ENCODE measurements at places on chromosomes 12 and 14.

DNA sequence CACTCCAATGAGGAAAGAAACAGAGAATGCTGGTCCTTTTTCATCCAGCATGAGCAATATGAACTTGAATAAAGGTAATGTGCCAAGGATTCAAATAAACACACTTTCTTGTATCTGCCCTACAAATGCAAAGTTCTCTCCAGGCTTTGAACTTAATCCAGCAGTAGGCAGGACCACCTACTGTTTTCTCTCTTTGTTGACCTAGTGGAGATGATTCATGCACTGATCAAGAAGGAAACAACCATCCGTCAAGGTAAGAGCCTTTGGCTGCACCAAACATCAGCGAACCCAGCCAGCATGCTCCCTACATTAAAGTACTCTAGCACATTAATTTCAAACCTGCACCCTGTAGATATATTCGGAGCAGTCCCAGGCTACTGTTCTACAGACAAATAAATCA is 489.3 kb downstream of the GALC start:
- DNase-seq, result no peak

- no peak for DNase-seq
These were observed 46.8 kb upstream of the PCED1B start for GRCh38 chr12:47032644-47033043.

- DNase-seq, result peak; percentile 59
These were observed 31.5 kb downstream of the CFL2 start for GRCh38 chr14:34682787-34683321.

DNA sequence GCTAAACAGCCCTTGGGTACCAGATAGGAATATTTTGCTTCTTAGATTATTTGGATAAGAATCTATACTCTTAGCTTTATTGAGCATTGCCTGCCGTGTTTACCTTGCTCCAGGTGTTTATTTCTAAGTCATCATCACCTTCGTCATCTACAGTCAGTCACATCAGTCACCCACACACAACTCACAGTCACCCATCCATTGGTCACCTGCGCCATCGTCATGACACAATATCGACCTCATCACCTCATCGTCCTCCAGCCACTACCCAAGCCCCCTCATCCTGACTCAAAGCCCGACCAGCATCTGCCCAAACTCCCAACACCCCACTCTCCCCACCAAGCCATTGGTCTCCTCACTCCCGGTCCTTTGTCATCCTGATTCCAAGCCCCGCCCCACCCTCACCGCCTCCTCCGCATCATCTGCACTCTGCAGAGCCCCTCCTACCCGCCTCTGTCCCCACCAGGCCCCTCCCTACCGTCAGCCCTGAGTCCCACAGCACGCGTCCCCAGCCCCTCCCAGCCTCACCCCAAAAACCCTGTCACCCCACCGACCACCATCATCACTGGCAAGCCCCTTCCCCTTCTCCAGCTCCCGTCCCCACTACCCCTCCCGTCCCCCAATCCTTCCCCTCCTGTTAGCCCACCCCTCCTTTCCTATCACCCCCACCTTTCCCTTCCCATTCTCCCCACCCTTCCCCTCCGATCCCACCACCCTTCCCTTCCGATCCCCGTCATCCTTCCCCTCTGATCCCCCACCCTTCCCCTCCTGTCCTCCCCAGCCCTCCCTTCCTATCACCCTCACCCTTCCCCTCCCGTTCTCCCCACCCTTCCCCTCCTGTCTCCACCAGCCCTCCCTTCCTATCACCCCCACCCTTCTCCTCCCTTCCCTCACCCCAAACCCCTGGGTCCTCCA is 9.8 kb downstream of the DLK1 start:
- no peak for DNase-seq

DNA sequence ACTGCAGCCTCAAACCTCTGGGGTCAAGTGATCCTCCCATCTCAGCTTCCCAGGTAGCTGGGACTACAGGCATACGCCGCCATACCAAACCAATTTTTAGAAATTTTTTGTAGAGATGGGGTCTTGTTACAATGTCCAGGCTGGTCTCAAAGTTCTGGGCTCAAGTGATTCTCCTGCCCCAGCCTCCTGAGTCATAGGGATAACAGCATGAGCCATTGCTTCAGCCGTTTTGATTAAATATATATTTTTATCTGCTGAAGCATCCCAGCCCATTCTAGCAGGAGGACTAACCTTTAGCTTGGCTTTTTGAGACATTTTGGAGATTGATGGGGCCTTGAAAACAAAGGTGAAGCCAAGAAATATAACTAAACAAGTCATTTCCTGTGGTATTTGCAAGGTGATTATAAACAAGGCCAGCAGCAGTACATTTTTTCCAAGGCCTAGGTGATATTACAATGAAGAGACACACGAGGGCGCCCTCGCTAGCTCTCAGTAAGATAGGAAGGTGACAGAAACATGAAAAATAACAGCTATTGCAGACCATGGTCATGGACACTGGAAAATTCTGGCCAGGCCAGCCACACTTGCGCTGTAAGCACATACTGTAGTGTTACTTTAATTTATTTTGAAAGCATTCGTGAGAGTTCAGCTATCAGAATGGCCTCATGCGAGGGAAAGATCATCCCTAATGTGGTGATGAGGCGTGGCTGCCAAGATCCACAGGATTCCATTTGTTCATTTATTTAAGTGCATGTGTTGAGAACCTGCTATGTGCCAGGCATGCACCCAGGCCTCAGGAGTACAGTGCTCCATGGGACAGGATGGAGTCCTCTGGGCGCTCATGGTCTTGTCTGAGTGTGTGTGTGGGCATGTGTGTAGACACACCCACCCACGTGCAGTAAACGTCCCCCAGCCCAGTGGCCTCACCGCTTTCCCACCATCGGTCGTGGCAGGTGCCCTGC is 63.5 kb downstream of the DGLUCY start:
- peak; percentile 80 for DNase-seq

All from activated CD4-positive, alpha-beta memory T cell treated with anti-CD3 and anti-CD28 coated beads for 36 hours (primary cell).